GM12864 (cell line): ENCODE measurements at places on chromosomes 3 and 15.

GRCh38 chr15:100934726-100935125 lies 15.6 kb downstream of the LRRK1 start:
- no peak for DNase-seq

GRCh38 chr15:57403566-57404325 lies 27.4 kb downstream of the CGNL1 start:
- DNase-seq = no peak

DNA sequence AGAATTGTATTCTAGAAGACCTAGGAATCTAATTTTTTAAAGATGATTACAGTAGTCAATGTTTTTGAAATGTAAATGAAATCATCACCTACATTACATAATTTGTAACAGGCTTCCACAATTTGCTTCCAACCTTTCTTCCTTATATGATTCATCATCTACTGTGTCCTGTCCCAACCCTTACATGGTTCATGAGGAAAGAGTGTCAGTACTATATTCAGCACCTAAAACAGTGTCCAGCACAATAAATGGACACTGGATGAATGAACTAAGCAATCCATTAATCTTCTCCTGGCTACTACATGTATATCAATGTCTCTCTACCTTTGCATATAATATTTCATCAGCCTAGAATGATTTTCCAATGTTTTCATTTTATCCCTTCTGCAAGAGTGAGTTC lies 12.2 kb downstream of the FGF12 start:
- DNase-seq = no peak

GRCh38 chr3:129474984-129475804 lies 35.2 kb downstream of the IFT122 start:
- DNase-seq = no peak

- no peak for DNase-seq
Measured at GRCh38 chr3:170220871-170221270, 1.4 kb upstream of the PRKCI start.

DNA sequence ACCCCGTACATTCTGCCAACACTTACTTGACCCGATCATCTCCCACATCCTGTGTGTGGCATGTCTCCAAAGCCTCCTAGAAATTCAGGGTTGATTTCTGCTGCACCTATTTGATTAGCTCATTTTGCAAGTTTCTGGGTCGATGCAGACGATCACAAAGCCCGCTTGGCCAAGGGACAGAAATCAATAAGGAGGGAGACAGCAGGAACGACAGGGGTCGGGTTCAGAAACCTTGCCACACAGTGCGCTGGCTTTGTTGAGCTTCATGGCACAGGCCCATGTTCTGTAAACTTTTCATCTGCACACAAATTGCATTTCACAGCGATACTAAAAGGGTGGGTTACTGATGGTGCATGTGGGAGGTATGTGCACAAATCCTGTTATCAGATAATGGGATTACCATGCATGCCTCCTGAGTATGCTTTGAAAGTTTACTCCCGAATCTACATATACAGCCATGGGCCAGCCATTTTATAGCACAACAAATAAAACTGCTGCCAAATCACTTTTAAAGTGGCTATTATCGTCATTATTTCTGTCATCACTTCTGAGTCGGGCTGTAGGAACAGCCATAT lies 95.9 kb upstream of the ATP11B start:
- no peak for DNase-seq

DNA sequence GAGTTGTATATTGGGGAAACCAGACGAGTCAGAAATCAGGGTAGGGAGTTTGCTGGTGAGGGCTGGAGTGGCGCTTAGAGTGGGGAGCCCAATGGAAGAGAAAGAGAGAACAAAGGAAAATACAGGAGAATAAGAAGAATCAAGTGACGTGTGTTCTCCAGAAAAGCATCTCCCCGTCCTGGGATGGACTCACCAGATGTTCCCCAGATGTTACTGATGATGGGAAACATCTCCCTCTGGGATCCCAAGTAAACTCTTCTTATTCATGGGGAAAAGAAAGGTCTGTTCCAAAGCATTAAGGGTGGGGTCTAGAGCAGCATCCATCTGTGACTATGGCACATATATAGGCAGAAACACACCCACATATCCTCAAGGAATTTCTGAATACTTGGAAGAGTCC lies 3.0 kb upstream of the CSRNP1 start:
- DNase-seq = no peak

DNA sequence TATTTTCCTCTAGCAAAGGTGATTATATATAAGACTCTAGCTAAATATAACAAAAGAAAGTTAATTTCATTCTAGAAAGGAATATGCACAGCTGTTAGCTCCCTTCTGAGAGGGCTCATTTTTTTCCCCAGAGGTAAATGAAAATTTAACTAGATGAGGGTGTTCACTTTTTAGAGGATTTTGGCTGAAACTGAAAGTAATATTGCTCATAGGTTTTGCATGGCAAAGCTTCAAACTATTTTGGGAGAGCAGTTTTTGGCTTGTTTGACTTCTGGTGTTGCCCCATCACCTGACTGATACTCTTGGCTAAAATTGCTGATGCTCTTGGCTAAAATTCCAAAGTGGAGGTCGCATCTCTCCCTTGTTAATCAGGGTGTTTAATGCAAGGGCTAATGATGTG lies 311.9 kb downstream of the EDEM1 start:
- peak; percentile 29 for DNase-seq

GRCh38 chr3:55620351-55621025 lies 133.4 kb upstream of the WNT5A start:
- peak; percentile 59 for DNase-seq

- DNase-seq = no peak
Measured at GRCh38 chr3:195257454-195258448, 13.2 kb downstream of the XXYLT1 start.

DNA sequence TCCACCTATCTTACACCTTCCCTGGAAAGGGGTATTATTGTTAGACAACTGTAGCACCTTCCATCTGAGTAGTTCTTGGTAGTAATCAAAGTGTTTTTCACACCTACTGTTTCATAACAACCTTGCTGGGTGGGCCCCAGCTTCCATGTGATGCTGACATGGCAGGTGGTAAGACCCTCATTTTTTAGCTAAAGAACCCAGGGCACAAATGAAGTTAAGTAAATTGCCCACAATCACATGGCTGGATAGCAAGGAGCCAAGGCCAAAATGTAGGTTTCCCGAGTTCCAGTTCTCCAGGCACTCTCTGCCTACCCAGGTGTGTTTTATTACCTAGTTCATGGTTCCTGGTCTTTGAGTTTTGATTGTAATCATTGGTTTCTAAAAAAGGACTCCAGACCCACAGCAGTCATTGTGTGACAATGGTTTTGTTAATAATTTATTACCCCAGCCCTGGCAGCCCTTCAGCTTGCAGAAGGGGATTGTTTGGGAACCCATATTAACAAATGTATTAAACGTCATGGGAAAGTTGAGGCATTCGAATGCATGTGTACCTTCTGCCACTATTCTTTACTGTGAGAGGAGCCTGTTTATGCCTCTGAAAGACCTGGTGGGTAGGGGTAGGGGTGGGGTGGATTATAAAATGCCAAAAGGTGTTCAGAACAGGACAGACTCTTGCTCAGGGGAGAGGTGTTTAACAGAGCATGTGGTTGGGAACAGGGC lies 222.2 kb upstream of the BHLHE40 start:
- DNase-seq = no peak

DNA sequence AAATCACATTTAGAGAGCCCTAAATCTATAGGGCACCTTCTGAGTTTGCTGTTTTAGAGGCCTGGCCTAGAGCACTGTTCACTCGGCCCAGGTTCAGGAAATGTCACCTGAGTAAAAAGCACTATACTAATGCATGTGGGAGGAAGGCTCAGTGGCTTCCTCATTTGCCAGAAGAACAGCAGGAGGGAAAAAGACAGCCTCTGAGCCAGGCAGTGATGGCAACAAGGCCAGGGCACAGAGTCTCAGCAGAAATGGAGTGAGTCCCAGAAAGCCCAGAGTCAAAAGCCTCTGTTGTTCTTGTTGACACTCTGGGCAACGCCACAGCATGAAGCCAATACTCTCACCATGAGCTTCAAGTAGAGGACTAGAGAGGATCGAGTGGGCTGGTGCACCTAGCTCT lies 25.9 kb downstream of the LTF start:
- DNase-seq = no peak

GRCh38 chr3:143265501-143266070 lies 146.0 kb downstream of the CHST2 start:
- no peak for DNase-seq

GRCh38 chr3:48433472-48434118 lies 3.7 kb upstream of the PLXNB1 start:
- no peak for DNase-seq

GRCh38 chr15:50339717-50340116 lies 15.3 kb downstream of the GABPB1 start:
- DNase-seq = no peak

DNA sequence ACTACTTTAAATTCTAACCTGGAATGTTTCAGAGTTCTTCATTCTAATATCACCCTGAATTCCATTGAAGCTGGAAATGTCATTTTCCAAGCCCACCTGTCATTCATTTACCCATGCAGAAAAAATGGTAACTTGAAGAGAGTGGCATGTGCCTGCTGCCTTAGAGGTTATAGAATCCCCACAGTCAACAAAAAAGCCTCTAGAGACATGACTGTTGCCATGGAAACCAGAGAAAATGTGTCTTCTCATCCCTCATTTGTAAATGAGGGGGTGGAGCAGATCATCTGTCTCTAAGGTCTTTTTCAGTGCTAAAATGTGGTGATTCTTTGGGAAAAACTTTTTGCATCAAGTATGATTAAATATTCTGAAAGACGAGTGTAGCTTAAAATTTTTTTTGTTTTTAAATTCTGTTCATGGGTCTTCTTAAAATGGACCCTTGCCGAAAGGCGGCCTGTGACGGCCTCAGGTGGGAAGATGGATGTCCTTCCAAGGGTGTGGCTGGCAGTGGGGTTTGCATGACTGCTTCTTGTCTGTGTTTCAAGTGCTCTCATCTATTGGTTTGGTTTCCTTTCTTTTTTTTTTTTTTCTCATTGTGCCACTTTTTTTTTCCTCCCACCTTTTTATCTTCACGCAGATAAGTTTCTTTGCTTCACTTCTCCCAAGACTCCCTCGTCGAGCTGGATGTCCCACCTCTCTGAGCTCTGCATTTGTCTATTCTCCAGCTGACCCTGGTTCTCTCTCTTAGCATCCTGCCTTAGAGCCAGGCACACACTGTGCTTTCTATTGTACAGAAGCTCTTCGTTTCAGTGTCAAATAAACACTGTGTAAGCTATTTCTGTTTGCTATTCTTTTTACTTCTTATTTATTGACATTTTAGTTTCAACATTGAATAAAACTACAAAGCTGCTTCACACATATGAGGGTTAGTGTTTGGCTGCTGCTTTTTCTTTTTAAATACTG lies 23.0 kb downstream of the TPM1 start:
- no peak for DNase-seq

GRCh38 chr15:64521726-64522164 lies 61.4 kb downstream of the ZNF609 start:
- no peak for DNase-seq

DNA sequence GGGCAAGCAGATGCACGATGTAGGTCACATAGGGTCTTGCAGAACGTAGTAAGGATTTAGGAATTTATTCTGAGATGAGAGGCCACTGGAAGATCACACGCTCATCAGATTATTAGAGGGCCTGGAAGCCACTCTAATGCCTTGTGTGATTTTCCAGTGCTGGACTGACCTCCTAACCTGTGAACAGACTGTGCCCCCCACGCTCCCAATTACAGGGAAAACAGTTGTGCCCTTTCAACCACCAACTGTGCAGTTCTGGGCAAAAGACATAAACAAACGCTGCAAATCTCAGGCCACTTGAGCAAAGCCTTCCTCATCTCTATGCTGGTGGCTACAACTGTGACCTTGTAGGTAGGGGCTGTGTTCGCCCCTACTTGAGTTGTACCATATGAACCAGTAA lies 48.2 kb upstream of the BOC start:
- DNase-seq = no peak

- no peak for DNase-seq
Measured at GRCh38 chr15:36965570-36966342, 134.6 kb downstream of the MEIS2 start.

DNA sequence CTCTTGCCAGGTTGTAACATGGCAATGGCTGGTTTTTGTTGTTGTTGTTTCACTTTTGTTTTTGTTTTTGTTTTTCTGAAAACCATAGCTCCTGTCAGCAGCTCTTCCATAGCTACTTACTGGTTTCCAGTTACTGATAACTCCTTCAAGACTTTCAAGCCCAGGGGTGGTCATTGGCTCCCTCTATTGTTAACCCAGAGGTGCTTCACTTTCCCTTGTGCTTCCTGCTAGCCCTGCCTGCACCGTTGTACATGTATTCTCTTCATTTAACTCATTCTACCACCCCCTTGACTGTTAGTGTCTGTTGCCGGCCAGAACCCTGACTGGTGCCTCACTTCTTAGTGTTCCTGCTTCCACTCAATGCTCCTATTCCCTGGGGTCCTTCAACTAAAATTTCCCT lies 4.2 kb upstream of the TRAT1 start:
- peak; percentile 41 for DNase-seq

DNA sequence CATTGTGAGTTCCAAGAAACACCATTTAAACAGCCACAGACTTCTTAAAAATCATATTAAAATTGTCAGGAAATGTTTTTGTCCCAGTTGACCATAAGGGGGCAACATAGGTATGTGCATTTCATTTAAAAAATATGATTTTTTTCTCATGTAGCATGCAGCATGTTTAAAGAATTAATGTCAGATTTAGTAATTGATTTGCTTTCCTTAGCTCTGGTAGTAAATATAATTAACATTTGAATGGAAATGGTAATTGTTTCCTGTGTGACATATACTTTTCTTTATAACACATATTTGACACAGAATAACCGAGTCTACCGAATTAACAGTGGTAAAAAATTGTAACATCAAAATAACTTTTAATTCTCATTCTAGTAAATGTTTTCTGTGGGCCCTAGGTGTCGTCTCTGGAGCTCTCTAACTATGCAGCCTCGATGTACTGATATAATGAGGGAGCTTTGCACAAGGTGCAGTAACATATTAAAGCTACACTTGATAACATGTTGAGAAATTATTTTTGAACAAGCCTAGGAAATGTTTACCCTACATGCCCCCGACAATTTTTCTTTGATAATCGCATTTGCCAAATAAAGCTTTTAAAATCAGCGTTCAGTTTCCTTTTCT lies 34.9 kb downstream of the NXPE3 start:
- DNase-seq = no peak

- peak; percentile 12 for DNase-seq
Measured at GRCh38 chr15:89486726-89487050, 9.7 kb downstream of the RHCG start.

DNA sequence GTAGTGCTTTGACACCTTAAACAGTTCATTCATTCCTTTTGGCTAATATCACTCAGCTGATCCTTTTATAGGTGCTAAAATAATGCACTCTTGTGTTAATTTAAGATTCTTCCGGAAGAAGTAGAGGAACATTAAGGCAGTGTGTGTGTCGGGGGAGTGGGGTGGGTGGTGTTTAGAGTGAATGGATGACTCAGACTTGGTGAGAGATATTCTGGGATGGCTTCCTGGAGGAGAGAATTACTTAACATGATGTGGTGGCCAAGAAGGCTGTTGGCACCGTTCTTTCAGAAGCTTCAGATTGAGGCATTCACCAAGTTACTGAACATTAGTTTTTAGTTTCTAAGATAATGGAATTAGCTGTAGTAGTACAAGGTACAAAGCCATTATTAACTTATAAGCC lies 125.6 kb upstream of the ROPN1 start:
- no peak for DNase-seq
